Fibroblast of upper back skin (primary cell): ENCODE measurements at places on chromosomes 7 and 10.

- DNase-seq, result no peak
Measured at GRCh38 chr7:44278451-44279161, 46.8 kb downstream of the CAMK2B start.

- no peak for DNase-seq
Measured at GRCh38 chr10:77631241-77631640, 6.4 kb downstream of the KCNMA1 start.

- peak; percentile 43 for DNase-seq
Measured at GRCh38 chr7:158710651-158711102, 6.1 kb upstream of the NCAPG2 start.

DNA sequence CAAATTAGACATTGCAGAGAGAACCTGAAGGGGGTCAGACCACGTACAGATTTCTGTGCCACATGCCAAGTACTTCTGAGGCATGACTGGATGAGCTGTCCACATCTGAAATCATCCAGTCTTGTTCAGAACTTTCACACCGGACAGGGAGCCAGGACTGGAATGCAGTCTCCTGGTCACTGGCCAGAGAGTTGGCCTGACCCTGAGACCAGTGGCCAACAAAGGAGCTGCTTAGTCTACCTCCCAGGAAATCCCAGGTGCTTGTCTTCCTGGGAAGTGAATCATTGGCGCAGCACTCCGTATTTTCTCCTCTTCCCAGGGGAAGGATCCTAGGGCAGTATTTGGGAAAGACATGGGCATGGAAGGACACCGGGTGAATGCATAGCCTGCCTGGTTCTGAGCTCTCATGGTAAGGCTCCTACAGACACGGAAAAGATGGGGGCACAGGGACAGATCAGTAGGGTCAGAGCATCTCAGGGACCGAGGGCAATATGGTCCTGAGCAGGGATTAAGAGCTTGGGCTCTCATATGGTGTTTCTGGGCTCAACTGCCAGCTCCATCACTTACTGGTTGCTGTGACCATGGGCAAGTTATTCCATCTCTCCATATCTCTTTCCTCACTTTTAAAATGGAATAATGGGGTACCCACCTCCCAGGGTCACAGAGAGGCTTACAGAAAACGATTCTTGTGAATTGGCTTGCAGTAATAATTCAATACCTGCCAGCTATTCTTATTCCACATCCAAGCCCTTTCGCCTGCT is 1.3 kb upstream of the SCD start:
- DNase-seq, result peak; percentile 61

- DNase-seq, result peak; percentile 19
Measured at GRCh38 chr10:55374060-55374459, 573.0 kb upstream of the PCDH15 start.

DNA sequence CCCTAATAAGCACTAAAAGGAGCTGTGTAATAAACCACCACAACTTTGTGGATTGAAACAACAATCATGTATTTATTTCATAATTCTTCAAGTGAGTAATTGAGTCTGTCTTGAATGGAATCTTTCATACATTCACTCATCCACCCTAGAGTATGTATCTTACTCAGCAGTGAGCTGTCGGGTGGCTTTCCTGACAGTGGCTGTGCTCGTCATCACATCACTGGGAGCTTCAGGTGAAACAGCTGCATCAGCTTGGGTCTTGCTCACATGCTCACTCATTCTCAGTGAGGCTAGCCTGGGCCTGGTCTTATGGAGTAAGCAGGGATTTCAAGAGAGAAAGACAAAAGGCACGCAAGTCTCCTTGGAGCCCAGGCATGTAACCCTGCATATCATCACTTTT is 271.4 kb downstream of the POM121L12 start:
- no peak for DNase-seq

GRCh38 chr10:14601326-14601725 is 173.4 kb downstream of the FAM107B start:
- no peak for DNase-seq

DNA sequence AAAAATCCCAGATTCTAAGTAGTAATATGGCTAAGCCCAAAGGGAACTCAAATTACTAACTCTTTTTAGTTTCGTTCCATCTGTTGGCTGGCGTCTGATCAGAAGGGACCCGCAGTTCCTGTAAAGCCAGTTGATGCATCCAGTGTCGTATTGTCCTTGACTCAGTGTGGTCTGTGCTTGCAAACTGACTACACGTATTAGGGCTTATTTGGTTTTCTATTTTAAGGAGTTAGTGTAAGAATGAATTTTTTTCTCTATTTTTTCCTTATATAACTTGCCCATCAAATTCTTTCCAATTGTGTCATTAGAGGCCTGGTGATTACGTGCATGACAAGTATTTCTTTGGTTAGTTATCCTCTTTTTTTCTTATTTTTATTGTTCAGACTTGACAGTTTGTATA is 9.7 kb downstream of the ABCA13 start:
- peak; percentile 70 for DNase-seq

- DNase-seq, result no peak
Measured at GRCh38 chr7:63041786-63042185, 956.9 kb upstream of the ZNF722 start.

DNA sequence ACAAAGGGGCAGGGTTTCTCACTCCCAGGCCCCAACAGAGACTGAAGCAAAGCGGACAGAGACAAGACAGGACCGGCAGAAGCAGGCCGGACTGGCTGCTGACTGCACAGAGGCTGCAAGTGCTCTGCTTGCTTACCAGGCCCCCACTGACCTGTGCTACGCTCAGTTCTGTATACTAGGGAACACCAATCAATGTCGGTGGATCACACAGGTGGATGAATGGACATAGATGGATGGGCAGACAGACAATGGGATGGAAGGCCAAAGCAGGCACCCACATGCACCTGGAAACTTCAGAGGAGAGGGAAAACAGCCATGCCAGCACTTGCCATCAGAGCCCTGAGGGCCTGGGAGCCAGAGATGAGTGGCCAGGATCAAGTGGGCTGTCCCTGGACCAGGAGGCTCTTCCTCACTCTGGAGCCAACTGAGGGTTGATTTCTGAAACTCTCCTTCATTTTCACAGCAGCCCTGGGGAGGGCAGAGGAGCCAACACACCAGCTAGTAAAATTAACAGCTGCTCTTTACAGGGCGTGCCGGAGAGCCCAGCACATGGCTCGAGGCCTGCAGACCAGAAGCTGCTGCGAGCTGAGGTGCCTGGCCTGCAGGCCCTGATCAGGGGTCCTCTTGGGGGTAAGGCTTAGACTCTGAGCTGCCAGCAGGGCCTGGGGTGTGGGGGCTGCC is 243.6 kb downstream of the KCNMA1 start:
- no peak for DNase-seq

- no peak for DNase-seq
Measured at GRCh38 chr10:84844461-84844860, 516.1 kb downstream of the CCSER2 start.

GRCh38 chr7:64433590-64433989 is 119.8 kb downstream of the ZNF736 start:
- DNase-seq, result no peak

- peak; percentile 12 for DNase-seq
Measured at GRCh38 chr7:131945957-131946544, 389.6 kb upstream of the PODXL start.

GRCh38 chr10:118981946-118982345 is 47.6 kb upstream of the NANOS1 start:
- no peak for DNase-seq

- peak; percentile 16 for DNase-seq
Measured at GRCh38 chr7:102264367-102264891, 22.2 kb upstream of the SH2B2 start.

DNA sequence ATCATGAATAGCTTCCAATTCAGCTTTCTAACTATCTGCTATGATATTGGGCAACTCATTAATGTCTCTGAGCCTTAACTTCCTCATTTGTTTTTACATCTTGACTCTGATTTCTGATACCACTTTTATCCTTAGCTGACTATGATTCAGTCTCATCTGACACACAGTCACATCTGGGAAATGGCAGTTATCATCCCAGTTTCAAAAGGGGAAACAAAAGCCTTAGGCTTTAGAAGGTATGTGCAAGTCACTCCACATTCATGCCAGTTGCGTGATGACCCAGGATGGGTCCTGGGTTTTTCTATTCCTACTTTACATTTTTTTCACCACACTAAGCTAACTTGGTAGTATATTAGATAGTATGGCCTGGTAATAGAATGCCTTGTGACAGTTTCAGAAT is 12.7 kb downstream of the SCIN start:
- DNase-seq, result peak; percentile 32

DNA sequence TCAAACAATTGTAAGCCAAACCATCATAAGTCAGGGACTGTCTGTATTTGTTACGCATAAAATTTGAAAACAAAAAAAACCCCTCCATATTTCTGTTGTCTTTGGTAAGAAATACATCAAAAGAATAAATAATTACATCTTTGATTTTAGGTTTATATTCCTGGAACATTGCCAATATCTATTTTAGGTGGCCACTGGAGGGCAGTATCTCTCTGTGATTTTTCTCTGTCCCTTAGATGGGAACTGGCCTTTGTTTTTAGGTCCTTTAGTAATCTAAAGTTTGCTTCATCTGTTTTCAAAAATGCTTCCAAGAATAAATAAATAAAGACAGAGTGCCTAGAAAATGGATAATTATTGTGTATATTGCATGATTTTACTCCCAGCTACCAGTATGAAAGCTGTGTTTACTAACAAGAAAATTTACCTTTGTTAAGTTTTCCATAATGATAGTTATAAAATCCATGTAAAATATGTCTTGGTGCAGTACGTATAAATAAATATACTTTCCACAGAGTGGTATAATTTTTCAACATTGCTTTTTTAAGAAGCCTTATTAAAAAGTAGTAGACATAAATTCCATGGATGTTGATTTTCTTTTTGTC is 64.2 kb downstream of the PHYHIPL start:
- DNase-seq, result peak; percentile 49

DNA sequence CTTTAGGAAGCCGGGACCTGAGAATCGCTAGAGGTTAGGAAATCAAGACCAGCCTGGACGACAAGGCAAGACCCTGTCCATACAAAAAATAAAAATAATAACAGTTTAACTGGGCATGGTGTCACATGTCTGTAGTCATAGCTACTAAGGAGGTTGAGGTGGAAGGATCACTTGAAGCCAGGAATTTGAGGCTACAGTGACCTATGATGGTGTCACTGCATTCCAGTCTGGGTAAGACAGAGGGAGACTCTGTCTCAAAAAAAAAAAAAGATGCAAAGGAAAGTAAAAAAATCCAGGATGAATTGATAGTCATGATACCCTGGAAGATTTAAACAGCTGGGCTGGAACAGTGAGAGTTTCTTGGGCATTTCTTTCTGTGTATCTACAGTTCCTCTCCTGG is 463.2 kb downstream of the GALNT17 start:
- DNase-seq, result peak; percentile 41

- no peak for DNase-seq
Measured at GRCh38 chr10:14683256-14683655, 91.4 kb downstream of the FAM107B start.

- DNase-seq, result peak; percentile 47
Measured at GRCh38 chr7:116185956-116186355, 24.4 kb upstream of the TES start.

DNA sequence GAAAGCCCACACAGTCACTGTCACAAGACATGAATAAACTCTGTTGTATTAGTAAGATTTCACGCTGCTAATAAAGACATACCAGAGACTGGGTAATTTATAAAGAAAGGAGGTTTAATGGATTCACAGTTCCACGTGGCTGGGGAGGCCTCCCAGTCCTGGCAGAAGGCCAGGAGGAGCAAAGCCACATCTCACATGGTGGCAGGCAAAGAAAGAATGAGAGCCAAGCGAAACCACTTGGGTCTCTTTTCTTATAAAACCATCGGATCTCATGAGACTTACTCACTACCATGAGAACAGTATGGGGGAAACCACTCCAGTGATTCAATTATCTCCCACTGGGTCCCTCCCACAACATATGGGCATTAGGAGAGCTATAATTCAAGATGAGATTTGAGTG is 110.2 kb downstream of the ST8SIA6 start:
- DNase-seq, result peak; percentile 81

DNA sequence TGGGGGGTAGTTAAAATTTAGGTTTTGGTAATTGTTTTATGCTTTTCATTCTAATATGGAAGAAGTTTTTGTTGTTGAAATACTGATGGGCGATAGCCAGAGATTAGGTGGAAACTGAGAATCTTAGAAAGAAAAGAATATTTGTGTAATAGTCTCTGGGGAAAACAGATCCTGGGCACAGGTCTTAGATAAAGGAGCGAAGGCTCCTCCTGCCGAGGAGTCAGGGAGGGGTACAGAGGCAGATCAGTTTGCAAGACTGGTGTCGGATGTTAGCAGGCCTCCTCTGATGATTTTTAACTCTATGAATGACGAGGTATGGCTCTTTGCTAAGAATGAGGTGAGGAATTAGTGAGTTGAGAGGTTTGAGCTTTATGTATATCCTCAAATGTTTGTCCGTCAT is 339.7 kb downstream of the HGF start:
- peak; percentile 8 for DNase-seq

GRCh38 chr7:124930173-124930623 is 573 bp upstream of the POT1 start:
- DNase-seq, result no peak
